ENCODE measurements at places on chromosomes 13 and 19.

GRCh38 chr19:29446361-29446760, 79.4 kb upstream of the VSTM2B start:
- no peak for DNase-seq

GRCh38 chr13:73943137-73943964, 190.9 kb downstream of the KLF12 start:
- no peak for DNase-seq

GRCh38 chr19:38550376-38550775, 67.4 kb downstream of the MAP4K1 start:
- DNase-seq = no peak

- no peak for DNase-seq
Measured at GRCh38 chr19:4358709-4359626, 15.6 kb downstream of the MPND start.

DNA sequence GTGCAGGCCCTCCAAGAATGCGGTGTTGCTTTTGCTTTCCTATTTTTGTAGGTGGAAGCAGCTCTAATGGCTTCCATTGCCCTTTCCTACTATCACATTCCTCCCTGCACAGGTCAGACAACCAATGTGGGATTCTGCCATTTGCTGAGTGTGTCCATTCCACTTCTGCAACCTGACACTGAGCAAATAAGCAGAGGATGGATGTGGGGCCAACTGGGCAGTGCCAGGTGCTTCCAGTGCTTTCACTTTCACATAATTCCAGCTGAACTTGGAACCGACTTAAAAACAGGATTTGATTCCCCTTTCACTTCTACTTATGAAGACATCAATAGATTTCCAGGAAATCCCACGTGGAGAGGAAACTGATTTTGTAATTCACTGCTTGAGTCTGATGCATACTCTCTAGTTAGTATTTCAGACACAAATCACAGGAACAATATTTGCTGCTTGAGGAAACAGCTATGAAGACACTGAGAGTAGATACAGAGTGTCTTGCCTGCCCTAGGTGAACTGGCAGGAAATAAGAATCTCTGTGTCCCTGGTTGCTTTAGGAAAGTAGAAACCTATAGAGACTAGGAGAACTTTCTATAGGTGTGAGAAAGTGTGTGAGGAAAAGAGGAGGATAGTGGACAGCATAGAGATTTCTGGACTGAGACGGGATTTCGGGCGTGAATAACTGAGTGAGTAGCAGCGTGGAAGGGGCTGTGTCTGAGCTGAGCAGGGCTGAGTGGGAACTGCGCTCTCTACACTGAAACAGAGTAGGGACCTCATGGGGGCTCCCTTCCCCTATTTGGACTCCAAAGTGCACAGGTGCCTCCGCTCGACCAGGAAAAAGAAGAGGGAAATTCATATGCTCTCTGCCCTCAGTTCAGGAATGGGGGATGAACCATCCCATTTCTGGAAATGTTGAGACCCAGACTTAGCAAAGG, 22.5 kb downstream of the LGALS16 start:
- DNase-seq = peak; percentile 72

DNA sequence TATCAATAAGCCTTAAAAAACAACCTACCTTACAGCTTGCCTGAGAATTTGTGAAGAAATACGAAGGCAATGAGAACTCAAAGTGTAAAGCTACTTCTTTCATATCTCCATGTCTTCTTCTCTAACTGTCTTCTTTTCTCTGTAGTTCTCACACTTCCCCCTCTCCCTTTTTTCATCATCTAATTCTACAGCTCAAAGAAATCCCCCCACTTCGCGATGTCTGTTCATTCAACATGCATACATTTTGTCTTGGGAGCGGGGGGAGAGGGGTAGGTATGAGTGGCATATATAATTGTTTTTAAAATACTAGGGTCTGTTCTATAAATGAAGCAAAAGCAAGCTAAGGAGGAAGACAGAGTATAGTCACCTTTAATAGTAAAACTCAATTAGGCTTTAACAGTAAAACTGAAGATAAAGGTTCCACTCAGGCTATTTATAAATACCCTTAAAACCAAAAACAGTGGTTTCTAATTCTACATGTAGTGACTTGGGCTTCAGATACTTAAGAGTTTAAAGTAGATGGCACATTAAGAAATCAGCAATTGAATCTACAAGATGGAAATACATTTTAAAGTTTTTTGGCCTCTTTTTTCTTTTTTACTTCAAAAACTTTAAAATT, 106.9 kb downstream of the KLF12 start:
- no peak for DNase-seq

GRCh38 chr19:31992750-31993149, 352.7 kb upstream of the ZNF507 start:
- no peak for DNase-seq

GRCh38 chr13:79880818-79881217, 399.9 kb downstream of the NDFIP2 start:
- DNase-seq = no peak

GRCh38 chr13:49791315-49791710, 1.2 kb downstream of the KPNA3 start:
- DNase-seq = no peak

DNA sequence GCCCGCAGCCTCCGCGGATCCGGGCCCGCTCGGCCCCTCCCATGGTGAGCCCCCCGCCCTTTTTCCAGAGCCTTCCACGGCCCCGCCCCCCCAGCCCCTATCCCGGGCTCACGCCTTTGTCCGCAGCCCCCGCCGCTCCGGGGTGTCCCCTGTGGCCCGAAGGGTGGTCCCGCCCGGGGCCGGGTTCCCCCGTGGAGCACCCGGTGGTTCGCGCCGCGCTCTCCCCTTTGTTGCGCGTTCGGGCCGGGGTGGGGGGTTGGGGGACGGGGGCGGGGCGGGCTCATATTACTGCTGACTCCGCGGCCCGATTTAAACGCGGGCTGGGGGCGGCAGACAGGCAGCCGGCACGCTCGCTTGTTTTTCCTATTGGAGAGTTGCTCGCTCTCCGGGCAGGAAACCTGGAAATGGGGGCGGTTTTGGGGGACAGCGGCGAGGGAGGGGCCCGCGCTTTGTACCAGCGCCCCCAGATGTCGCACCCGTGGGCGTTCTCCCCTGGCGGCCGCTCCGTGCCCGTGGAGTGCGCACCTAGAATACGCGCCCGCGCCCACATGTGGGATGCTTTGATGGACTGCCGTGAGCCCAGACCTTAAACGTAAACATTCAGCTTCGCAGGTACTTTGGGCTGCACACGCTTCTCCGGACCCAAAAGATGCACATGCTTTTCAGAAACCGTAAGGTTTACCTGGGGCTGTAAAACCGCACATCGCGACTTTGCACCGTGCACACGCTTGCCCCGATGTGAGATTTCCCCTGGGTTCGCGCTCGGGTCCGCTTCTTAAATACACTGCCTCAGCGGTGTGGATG, 699 bp downstream of the PTOV1 start:
- no peak for DNase-seq

DNA sequence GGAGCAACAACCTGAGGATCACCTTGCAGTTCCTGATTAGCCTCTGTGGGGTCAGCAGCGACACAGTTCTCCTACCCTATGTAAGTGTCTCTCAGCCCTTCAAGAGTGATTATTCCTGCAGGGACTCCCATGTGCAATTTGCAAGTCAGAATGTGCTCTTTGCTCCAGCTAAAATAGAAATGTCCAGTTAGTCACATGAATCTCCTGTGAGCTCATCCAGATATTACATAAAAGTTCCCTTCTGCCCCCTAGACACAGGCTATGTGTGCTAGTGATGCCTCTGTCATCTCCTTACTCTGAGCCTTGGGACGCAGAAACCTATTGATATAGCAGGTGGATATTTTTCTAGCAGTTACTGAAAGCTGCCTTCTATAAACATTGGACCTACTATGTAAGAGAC, 105.5 kb downstream of the ZAR1L start:
- DNase-seq = no peak

All from NCI-H2029 treated with DMSO at 0.1 percent for 48 hours (cell line).